ENCODE measurements at places on chromosomes 5 and 9. TPM values are rescaled to one million over a fixed set of nuclear protein-coding genes. Genes with fewer than 3 reads are reported as not detected.

UBE2R2 gene
- total RNA-seq, result 27.7 TPM

FOXD4L6 gene
- total RNA-seq, result 0.17 TPM

AQP7 gene
- total RNA-seq, result not detected

TAF1L gene
- total RNA-seq, result under 0.01 TPM

PCDHB12 gene
- 0.46 TPM for total RNA-seq

ATP6V1G1 gene
- 83.3 TPM for total RNA-seq

CDO1 gene
- total RNA-seq, result 10.9 TPM

AGPAT2 gene
- total RNA-seq, result 46.8 TPM

TOR2A gene
- total RNA-seq, result 3.8 TPM

RNF183 gene
- not detected for total RNA-seq

ECSCR gene
- total RNA-seq, result 2.2 TPM

FBP1 gene
- not detected for total RNA-seq

GALNT12 gene
- total RNA-seq, result 8.7 TPM

FLT4 gene
- 0.33 TPM for total RNA-seq

GPR21 gene
- 3.1 TPM for total RNA-seq

All from smooth muscle cell of the pulmonary artery (primary cell).